ENCODE measurements at places on chromosomes 1 and 21.

GRCh38 chr1:229578168-229579058 is 19.9 kb upstream of the ABCB10 start:
- no peak for DNase-seq

DNA sequence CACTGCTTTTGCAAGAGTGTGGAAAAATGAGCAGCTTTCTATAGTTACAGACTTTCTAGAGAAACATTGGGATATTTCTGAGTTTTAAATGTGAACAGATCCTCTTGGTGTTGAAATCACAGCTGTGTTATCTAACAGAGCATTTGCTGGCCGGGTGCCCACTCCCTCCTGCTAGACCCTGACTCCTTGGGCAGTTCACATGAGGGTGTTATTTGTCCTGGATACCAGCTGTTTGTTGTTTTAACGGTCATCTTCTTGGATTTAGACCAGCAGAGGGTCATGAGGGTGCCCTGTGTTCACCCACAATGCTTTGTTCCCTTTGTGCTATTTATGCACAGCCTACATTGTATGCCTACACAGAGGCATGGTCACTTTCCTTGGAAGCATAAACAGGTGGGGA is 67.1 kb downstream of the CENPF start:
- DNase-seq: no peak

- DNase-seq: no peak
These were observed 33.9 kb upstream of the GRHL3 start for GRCh38 chr1:24285231-24285630.

- no peak for DNase-seq
These were observed 10.0 kb downstream of the CYP4A22 start for GRCh38 chr1:47147047-47147785.

DNA sequence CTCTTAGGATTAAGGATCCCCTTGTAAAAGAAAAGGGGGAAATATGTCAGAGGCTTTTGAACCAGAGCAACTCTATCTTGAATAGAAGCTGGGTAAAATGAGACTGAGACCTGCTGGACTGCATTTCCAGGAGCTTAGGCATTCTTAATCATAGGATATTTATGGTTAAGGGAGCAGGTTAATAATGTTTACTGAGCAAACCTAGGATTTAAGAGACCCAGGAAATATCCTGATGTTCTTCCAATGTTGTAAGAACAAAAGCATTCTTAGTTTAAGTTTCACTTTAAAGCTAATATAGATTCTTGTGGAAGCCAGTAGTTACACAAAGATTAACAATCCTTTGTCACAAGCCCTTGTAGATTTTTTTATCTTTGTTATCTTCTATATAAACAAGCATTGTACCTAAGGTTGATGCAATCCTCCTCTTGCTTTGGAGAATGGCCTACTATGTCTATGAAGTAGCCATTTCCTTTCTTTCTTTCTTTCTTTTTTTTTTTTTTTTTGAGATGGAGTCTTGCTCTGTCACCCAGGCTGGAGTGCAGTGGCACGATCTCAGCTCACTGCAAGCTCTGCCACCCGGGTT is 570.2 kb upstream of the BEND5 start:
- DNase-seq: no peak

DNA sequence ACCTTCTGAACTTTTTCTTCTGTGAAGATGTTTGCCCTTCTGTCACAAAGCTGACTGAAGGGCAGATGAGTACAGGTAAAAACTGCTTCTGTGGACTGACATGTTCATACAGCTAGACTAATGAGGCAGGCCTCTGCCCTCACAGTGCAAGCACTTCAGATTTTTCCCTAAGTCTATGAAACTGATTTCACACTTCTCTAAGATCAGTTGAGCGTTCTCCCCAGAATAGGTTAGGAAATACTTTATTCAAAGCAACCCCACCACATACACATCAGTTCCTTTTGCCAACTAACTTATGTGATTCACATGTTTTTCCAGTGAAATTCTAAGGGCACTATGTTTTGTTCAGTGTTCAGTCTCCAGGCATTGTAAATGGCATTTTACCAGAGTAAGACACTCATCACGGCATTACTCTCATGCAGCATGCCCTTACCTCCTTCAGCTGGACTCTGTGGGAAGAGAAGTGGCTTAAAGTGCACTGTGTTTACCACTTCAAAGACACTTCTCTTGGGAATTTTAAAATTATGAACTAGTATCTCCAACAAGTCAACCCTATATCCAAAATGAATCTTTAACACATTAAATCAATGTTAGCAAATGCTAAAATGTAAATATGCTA is 5.4 kb upstream of the PSMG1 start:
- no peak for DNase-seq

DNA sequence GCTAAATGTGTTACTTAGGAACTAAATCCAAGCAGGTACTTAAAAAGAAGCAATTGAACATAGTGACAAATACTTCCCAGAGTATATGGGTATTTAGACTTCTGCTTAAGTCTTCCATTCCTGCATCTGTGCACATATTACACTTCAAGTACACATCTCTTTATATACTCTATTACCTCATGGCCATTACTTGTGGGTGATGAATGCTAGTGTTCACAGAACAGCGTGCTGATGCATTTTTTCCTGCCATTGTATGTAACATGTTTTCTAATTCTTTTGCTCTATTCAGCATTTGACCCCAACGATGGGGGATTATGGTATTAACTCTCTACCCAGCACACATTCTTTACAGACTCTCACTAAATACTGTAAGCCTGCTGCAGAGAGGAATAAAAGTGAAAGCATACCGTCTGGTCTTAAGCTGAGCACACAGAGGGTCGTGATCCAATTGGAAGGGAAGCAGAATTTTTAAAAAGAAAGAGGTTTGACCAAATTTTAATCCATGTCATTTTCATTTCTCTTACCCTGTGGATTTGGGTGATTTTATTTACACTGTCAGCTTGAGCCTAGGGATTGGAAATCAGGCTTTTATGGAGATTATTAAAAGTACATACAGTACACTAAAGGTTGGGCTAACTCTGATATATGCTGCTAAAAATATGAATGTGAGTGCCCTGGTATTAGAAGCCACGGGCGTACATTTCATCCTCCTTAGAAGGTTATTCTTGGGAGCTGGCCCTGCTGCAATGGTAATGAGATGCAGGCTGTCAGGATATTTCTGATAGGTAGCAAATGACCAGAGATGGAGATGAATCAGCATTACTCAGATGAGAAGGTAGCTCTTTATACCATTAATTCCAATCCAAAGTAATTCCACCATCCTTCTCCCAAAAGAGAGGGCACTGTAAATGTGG is 95.5 kb upstream of the PROX1 start:
- DNase-seq: no peak

GRCh38 chr1:154095456-154096060 is 59.3 kb downstream of the NUP210L start:
- DNase-seq: no peak

GRCh38 chr1:226679853-226680516 is 59.1 kb downstream of the ITPKB start:
- peak; percentile 58 for DNase-seq

DNA sequence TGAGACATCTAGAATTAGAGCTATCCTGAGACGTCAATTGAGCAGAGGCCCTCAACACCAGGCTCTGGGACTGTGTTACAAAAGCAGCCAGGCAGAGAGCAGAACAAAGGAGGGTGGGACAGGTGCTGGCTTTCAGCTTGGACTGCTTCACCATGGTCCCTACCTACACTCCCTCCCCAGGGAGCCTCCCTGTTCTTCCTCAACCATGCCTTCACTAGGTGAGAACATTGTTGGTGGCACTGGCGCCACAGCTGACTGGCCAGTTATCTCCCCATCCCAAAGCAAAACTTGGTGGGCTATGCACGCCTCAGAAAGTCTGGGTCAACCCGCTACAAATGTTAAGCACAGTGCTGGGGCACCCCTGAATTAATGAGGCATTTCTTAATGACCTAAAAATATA is 87.8 kb downstream of the NMNAT2 start:
- no peak for DNase-seq

DNA sequence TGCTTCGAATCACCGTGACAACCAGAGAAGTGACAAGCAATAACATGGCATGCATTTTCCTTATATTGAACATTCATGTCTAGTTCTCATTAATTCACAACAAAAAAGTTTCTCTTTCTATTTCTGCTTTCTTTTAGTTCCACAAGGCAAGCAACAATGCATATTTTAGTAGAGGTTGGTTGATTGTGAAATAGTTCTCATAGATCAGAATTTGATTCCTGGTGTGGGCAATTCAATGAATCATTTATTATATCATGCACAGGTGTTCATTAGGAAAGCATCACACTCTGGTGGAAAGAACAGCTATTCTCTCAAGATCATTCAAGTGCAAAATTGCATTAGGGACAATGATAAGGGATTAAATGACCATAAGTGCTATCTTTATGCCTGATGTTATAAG is 980.9 kb downstream of the BRINP3 start:
- no peak for DNase-seq

- DNase-seq: peak; percentile 12
These were observed 7.7 kb downstream of the ARHGEF19 start for GRCh38 chr1:16204634-16205333.

DNA sequence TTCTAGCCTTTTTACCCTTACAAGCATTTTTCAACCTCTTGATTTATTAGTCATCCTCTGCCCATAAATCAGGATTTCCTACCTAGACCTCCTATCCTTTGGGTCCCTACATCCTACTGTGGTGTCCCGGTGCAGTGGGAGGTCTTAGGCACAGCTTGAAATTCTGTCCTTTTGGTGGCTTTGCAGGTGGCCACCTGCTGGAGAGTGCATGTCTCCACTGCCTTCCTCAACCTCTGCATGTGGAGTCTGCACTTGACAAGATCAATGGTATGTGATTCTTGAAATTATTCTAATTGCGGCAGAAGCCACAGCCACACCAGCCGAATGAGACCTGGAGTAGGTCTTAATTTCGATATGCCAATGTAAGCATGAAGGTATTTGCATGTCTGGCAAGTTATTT is 11.4 kb upstream of the KCNA3 start:
- DNase-seq: peak; percentile 31

DNA sequence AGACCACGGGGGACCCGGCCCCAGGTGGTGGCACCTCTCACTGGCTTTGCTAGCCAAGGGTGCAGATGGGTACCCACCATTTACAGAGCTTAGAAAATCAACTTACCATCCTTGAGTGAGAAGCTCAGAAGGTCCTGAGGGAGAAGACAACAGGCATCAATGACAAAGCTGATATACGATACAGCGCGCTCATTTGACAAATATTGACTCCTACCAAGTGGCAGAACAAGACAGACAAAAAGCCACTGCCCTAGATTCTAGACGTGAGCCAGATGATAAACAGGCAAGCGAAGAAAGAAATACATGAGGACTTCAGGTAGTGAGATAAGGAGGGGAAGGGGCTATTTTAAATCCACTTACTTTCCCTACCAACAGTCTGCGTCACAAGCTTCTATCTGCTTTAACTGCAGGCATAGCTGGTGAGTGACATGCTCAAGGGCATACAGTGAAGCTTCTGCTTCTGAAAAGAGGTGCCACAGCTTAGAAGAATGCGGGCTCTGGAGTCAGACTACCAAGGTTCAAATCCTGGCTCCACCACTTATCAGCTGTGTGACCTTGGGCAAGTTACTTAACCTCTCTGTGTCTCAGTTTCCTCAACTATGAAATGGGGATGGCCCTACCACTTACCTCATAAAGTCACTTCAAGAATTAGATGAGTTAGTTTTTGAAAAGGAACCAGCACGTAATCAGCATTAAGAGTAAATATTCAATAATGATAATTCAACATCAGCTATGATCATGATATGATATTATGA is 29.1 kb downstream of the TMCO4 start:
- DNase-seq: no peak

DNA sequence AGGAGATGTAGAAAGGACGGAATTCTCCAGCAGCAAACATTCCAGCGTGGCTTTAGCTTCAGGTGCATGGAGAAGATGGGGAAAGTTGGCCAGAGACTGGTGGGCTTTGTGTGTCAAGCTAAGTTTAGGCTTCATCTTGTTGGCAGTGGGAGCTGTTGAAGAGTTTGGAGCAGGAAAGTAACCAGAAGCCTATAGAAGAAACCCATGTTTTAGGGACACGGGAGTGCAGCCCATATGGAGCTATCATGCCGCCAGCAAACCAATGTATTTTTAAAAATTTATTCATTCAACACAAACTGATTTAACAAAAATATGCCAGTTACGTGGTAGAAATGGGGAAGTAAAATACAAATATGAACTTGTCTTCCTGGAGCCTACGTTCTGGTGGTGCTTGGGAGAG is 53.7 kb downstream of the ACTL8 start:
- no peak for DNase-seq

DNA sequence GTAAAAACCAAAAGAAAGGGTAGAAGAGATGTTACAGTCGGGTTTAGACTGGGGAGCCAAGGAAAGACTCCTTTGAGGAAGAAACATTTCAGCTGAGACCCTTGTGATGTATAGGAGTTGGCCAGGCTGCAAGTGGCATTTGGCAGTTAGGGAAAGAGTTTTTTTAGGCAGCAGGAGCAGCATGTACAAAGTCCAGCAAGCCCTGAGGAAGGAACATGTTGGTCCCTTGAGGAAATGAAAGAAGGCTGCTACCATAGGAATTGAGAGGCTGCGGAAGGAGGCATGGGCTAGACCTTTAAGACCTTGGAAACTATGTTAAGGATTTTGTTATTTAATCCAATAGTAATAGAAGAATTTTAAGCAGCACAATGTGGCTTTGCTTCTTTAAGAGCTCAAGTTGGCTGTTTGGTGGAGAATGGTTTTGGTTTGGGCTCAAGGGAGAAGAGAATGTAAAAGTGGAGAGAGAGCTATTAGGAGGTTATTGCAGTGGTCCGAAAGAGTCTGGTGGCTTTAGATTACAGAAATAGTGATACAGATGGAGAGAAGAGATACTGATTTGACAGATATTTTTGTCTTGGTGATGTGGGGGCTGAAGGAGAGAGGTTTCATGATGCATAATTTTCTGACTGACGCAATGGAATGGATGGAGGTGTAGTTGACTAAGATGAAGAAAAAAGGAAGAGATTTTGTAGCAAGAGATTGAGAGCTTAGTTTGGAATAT is 26.6 kb downstream of the SMAP2 start:
- DNase-seq: no peak

DNA sequence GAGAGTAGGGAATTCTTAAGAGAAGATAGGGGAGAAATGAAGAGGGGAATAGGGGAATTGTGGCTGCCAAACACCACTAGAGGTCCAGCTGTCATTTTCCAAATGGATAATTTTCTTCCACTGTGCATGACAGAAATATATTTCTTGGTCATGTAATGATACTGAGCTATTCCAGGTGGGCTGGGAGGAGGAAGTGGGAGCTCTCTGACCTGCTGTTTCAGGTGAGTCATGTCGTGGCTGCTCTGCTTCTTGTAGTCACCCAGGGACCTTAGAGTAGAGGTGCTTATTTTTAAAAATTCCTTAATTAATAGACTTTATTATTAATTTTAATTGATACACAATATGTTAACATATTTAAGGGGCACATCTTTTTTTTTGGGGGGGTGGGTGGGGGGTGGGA is 11.9 kb downstream of the PDE4B start:
- DNase-seq: no peak

- DNase-seq: no peak
These were observed 241.6 kb downstream of the SMYD3 start for GRCh38 chr1:246265481-246265880.

GRCh38 chr1:167126811-167127210 is 32.9 kb downstream of the STYXL2 start:
- DNase-seq: no peak

GRCh38 chr1:150552128-150552910 is 3.1 kb downstream of the ADAMTSL4 start:
- DNase-seq: no peak
